H9 (cell line): ENCODE measurements at places on chromosomes 5 and 9. TPM values are rescaled to one million over a fixed set of nuclear protein-coding genes. Genes with fewer than 3 reads are reported as not detected.

DNA sequence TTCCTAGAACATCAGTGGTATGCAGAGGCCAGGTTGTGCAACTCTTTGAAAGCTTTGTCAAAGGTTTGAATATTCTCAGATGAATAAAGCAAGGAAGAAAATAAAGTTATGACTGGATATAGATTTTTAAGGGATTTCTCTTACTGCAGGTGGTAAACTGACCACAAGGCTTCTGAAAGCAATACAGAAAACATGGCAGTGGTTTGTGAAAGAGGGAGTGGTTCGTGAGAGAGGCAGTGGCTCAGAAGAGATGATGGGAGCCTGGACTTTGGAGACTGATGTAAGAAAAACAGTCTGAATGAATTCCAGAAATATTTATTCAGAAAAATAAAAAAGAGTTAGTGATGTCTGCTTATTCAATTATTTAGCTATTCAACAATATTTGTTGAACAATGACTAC, 380.4 kb upstream of the CTNND2 start:
- peaks cover 3% of the 10 kb centered on the region; the same call in 1 of the 2 replicates for H3K36me3 ChIP-seq
- H3K4me1 ChIP-seq, result no peaks in the 10 kb centered on the region
- DNase-seq, result no peak
- no peak overlapping the region for H3K27ac ChIP-seq
- H3K4me3 ChIP-seq, result no peak overlapping the region

DNA sequence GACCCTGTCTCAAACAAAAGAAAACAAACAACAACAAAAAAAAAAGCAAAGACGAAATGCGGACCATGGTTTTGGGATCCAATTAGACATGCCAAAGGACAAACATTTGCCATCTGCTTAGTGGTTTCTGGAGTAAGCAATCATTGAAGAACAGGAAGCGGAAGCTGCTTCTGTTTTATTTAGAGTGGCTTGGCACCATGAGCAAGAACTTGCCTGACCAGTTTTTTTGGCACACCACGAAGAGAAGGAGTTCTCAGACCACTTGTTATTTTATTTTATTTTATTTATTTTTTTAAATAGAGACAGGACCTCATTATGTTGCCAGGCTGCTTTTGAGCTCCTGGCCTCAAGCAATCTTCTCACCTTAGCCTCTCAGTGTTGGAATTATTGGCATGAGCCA, 17.0 kb downstream of the BTF3 start:
- DNase-seq, result no peak
- no peaks in the 10 kb centered on the region; the same call in 1 of the 2 replicates for H3K4me1 ChIP-seq
- no peaks in the 10 kb centered on the region for H3K27me3 ChIP-seq
- no peaks in the 10 kb centered on the region for H3K36me3 ChIP-seq
- H3K4me3 ChIP-seq, result no peak overlapping the region

GRCh38 chr5:150335778-150336177, 21.7 kb upstream of the TCOF1 start:
- H3K27ac ChIP-seq, result no peak overlapping the region
- no peaks in the 10 kb centered on the region for H3K36me3 ChIP-seq
- no peaks in the 10 kb centered on the region for H3K4me1 ChIP-seq
- H3K27me3 ChIP-seq, result no peaks in the 10 kb centered on the region; the same call in 1 of the 2 replicates

GRCh38 chr5:15615859-15616258, 115.9 kb downstream of the FBXL7 start:
- no peak overlapping the region for H3K27ac ChIP-seq
- DNase-seq, result no peak
- H3K27me3 ChIP-seq, result no peaks in the 10 kb centered on the region
- H3K4me1 ChIP-seq, result no peaks in the 10 kb centered on the region

DNA sequence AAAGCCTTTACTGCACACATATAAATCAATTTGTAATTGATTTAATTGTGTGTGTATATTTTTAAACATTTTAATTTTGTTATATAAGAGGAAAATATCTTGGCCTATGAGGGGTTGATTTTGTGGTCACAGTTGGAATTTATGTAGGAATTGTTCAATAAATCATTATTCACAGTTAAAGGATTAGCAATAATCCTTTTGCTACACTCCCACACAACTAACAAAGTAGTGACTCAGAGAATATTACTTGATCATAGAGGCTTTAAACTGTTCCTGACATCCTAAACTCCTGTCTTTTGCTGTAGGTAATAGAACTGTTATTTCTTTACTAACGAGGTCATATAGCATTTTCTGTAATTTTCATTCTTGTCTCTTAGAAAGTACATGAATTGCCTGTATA, 95.5 kb downstream of the ZCCHC7 start:
- H3K4me3 ChIP-seq, result no peak overlapping the region
- H3K27me3 ChIP-seq, result no peaks in the 10 kb centered on the region

Gene SPATA31D4
- not detected in 2 replicates for total RNA-seq

Gene SHISAL2B
- total RNA-seq, result 5.0 and 5.4 TPM in 2 replicates

Gene MSH3
- 16.7 and 17.3 TPM in 2 replicates for total RNA-seq

DNA sequence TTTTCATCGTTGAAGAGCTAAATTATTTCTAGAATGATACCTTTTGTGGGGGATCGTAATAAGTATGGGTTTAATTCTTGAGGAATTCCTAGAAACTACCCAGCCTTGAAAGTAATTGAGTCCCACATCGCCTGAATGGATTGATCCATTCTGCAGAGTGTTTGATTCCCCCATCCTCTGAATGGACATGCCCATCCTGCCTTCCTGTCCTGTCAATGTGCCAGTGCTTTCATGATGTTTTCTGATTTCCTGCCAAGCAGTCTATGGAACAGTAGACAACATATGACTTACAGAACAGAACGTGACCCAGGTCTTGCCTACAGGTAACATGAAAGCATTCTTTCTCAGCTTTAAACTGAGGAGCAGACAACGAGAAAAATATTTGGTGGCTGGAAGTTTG, 319.2 kb downstream of the DRD1 start:
- H3K27me3 ChIP-seq, result no peaks in the 10 kb centered on the region
- H3K27ac ChIP-seq, result no peak overlapping the region
- no peak for DNase-seq
